ENCODE measurements at places on chromosomes 1 and 21.

DNA sequence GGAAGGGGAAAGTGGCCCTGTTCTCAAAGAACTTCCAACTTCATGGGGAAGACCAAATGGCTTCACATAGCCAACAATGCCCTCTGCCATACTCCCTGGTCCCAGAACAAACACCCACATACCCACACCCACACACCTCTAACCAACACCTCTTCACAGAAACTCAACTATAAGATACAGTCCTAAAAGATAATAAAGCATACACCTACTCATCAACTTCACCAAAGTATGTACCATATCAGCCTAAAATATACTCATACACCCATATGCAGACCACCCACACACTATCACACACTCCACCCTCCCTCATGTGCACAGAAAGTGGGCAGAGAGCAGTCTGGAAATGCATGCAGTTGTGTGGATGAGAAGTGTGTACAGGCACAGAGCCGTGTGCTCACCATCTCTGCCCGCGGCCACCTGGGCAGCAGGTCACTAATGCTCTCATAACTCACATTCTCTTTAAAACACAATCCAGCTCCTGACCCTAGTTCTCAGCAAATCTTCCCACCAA lies 27.7 kb downstream of the IQGAP3 start:
- no peak for DNase-seq

GRCh38 chr1:43453442-43454269 lies at the start of gene HYI:
Gene HYI (minus strand): TSS chr1:43453931. CDS start chr1:43453793, 138 bp downstream.
- no peak for DNase-seq

- DNase-seq, result no peak
Observed at GRCh38 chr1:201169971-201170532, 15.8 kb upstream of the TMEM9 start.

- no peak for DNase-seq
Observed at GRCh38 chr1:213110349-213111300, 59.6 kb downstream of the RPS6KC1 start.

DNA sequence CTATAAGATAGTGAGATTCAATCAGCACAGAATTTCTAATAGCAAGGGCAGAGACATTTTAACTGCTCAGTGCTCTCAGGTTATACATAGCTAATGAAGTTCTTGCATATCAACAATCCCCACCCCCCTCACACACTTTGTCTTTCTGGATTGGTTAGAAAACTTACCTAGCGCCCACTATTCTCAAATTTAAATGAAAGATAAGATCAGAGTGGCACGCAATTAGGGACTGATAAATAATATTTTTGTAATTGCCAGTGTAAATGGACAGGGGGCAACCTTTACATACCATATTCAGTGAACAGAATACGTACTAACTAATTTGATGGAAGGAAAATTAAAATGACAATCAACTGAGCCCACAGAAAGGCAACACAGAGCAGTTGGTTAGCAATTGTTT lies 11.7 kb downstream of the SELL start:
- DNase-seq, result no peak
